B cell (primary cell): ENCODE measurements at places on chromosomes 5 and 9. TPM values are rescaled to one million over a fixed set of nuclear protein-coding genes. Genes with fewer than 3 reads are reported as not detected.

DNA sequence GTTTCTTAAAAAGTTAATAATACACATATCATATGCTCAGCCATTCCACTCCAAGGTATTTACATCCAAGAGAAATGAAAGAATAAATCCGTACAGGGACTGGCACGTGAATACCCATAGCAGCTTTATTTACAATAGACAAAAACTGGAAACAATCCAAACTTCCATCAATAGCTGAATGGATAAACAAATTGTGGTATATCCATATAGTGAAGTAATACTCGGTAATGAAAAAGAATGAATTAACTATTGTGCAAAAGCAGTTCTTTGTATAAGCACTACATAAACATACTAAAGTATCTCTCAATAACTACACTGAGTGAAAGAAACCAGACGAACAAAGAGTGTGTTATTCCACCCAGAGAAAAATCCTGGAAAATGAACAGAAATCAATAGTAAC, 17.6 kb downstream of the COL23A1 start:
- no peaks in the 10 kb centered on the region for H3K36me3 ChIP-seq
- H3K4me1 ChIP-seq, result no peaks in the 10 kb centered on the region
- peaks cover 7% of the 10 kb centered on the region for H3K27me3 ChIP-seq

GRCh38 chr5:171924493-171925122, 81.8 kb downstream of the FBXW11 start:
- no peaks in the 10 kb centered on the region for H3K36me3 ChIP-seq
- peaks cover 32% of the 10 kb centered on the region for H3K4me1 ChIP-seq
- H3K4me3 ChIP-seq, result no peak overlapping the region
- H3K27me3 ChIP-seq, result no peaks in the 10 kb centered on the region

- no peak overlapping the region for H3K27ac ChIP-seq
- no peak for DNase-seq
- no peaks in the 10 kb centered on the region for H3K27me3 ChIP-seq
- no peaks in the 10 kb centered on the region for H3K36me3 ChIP-seq
- no peak overlapping the region for H3K4me3 ChIP-seq
- no peaks in the 10 kb centered on the region for H3K4me1 ChIP-seq
These were observed 16.6 kb downstream of the IER5L start for GRCh38 chr9:129161534-129161837.

- no peaks in the 10 kb centered on the region for H3K27me3 ChIP-seq
- H3K27ac ChIP-seq, result no peak overlapping the region
- no peak for DNase-seq
- no peak overlapping the region for H3K4me3 ChIP-seq
- H3K36me3 ChIP-seq, result no peaks in the 10 kb centered on the region
- H3K4me1 ChIP-seq, result peaks cover 32% of the 10 kb centered on the region
These were observed 1.5 kb downstream of the LTC4S start for GRCh38 chr5:179795049-179795862.

GRCh38 chr9:98180996-98181395, 11.4 kb downstream of the CORO2A start:
- H3K36me3 ChIP-seq, result no peaks in the 10 kb centered on the region
- no peak for DNase-seq
- H3K27me3 ChIP-seq, result no peaks in the 10 kb centered on the region
- H3K4me3 ChIP-seq, result no peak overlapping the region

GRCh38 chr5:139299486-139299885, 5.9 kb downstream of the MATR3 start:
- H3K27me3 ChIP-seq, result no peaks in the 10 kb centered on the region
- H3K4me3 ChIP-seq, result no peak overlapping the region
- no peak for DNase-seq

DNA sequence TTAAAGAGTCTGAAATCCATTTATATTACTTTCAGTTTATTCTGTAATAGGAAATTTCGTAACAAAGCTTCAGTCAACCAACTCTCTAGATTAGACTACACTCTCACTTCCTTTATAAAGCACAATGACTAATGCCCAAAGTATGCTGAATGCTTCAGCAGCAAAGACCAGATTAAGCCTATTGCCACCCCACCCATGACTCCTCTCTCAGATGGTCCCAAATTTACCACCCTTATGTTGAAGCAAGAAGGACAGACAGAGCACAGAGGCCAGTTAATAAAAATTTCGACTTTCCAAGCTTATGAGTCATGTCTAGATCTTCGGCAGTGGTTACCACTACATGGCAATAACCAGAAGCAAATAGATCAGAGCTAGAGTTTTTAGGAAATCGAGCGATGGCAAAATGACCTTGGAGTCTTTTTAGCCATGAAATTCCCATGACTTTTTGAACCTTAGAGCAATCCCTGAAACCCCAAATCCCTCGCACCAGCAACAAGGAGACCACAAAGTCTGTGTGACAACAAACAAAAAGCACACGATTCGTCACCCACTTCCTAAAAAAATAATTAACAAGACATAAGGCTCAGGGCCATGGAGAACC, 287.8 kb upstream of the RASA1 start:
- no peak overlapping the region for H3K4me3 ChIP-seq
- no peaks in the 10 kb centered on the region for H3K4me1 ChIP-seq
- H3K36me3 ChIP-seq, result no peaks in the 10 kb centered on the region

DNA sequence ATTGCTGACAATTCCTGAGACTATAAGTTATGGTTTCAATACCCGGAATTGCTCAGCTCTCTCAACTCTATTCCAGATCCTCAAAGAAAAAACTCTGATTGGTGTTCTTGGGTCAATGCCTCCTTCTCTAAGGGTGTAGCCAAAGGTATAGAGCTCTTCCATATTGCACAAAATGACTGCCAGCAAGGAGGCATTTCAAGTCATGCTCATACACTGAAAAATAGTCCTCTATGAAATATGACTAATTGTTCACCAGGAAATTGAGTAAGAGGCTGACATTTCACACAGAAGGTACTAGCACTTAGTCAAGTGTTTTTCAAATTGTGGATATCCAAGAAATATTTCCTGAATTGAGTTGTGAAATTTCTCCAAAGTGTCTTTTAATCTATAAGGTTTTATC, 111.1 kb upstream of the KLF9 start:
- no peak overlapping the region for H3K27ac ChIP-seq
- H3K4me1 ChIP-seq, result no peaks in the 10 kb centered on the region
- no peak overlapping the region for H3K4me3 ChIP-seq
- no peaks in the 10 kb centered on the region for H3K27me3 ChIP-seq
- H3K36me3 ChIP-seq, result no peaks in the 10 kb centered on the region
- DNase-seq, result no peak

GRCh38 chr5:39400713-39401578, 23.8 kb downstream of the DAB2 start:
- no peaks in the 10 kb centered on the region for H3K27me3 ChIP-seq
- no peak overlapping the region for H3K4me3 ChIP-seq
- no peak for DNase-seq
- no peaks in the 10 kb centered on the region for H3K36me3 ChIP-seq

GRCh38 chr9:81031422-81032029, 657.8 kb downstream of the TLE1 start:
- no peaks in the 10 kb centered on the region for H3K4me1 ChIP-seq
- no peaks in the 10 kb centered on the region for H3K27me3 ChIP-seq
- no peak for DNase-seq
- H3K4me3 ChIP-seq, result no peak overlapping the region

DNA sequence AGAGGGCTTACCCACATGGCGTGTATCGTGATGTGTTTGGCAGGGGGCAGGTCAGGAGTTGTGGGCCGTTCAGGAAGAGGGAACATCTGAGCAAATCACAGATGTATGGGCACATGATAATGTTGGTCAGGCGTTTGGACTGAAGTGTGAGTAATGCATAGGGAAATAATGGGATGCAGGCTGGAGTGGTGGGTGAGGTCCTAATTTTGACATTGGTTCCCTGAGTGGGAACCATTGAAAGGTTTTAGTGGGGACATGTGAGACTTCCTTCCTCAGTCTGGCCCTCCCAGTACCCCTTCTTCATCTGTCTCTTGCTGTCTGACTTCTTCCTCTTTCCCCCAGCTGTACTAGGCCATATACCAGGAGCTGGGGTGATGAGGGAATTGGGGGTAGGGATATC, 7.6 kb downstream of the OTULIN start:
- peaks cover 19% of the 10 kb centered on the region for H3K36me3 ChIP-seq
- H3K4me3 ChIP-seq, result no peak overlapping the region
- peaks cover 81% of the 10 kb centered on the region for H3K4me1 ChIP-seq
- peak; percentile 43 for DNase-seq
- H3K27ac ChIP-seq, result no peak overlapping the region

DNA sequence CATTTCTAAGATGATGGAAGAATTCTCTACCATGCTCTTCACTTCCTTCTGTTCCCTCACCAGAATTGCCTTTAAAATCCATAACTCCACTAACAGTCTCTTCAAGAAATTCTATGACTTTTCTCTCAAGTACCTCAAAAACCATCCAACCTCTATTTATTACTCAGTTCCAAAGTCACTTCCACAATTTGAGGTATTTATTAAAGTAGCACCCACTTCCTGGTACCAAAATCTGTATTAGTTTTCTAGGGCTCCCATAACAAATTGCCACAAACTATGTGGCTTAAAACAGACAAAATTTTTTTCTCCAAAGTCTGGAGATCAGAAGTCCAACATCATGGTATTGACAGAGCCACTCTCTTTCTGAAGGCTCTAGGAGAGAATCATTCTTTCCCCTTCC, 4.9 kb upstream of the SPTLC1 start:
- no peak overlapping the region for H3K4me3 ChIP-seq
- H3K27ac ChIP-seq, result no peak overlapping the region
- H3K4me1 ChIP-seq, result peaks cover 3% of the 10 kb centered on the region
- no peak for DNase-seq

- DNase-seq, result no peak
- peak overlapping the region; percentile 81 for H3K27ac ChIP-seq
- peaks cover 45% of the 10 kb centered on the region for H3K4me1 ChIP-seq
- H3K36me3 ChIP-seq, result no peaks in the 10 kb centered on the region
These were observed 25.1 kb upstream of the EEIG1 start for GRCh38 chr9:128005923-128006322.

GRCh38 chr9:13993632-13994185, 320.2 kb downstream of the NFIB start:
- no peaks in the 10 kb centered on the region for H3K36me3 ChIP-seq
- H3K4me1 ChIP-seq, result no peaks in the 10 kb centered on the region
- no peaks in the 10 kb centered on the region for H3K27me3 ChIP-seq
- no peak overlapping the region for H3K4me3 ChIP-seq
- no peak for DNase-seq
- H3K27ac ChIP-seq, result no peak overlapping the region

GRCh38 chr9:133782157-133783130, 44.3 kb upstream of the SARDH start:
- peak; percentile 85 for DNase-seq
- H3K27ac ChIP-seq, result peak overlapping the region; percentile 59
- peaks cover 54% of the 10 kb centered on the region for H3K4me1 ChIP-seq
- H3K36me3 ChIP-seq, result no peaks in the 10 kb centered on the region

Gene GFPT2
- polyA plus RNA-seq, result 0.03 TPM in 1 of 2 replicates, not detected in the other

Gene PDE8B
- not detected in 2 replicates for polyA plus RNA-seq

Gene RMI1
- polyA plus RNA-seq, result 1.2 and 2.0 TPM in 2 replicates

Gene SARDH
- polyA plus RNA-seq, result 0.03 TPM in 1 of 2 replicates, not detected in the other

Gene KCNV2
- polyA plus RNA-seq, result not detected in 2 replicates

Gene GABRA1
- not detected in 2 replicates for polyA plus RNA-seq

Gene LCN1
- not detected in 2 replicates for polyA plus RNA-seq
